Urothelium cell line (cell line): ENCODE measurements at places on chromosomes 3 and 15.

DNA sequence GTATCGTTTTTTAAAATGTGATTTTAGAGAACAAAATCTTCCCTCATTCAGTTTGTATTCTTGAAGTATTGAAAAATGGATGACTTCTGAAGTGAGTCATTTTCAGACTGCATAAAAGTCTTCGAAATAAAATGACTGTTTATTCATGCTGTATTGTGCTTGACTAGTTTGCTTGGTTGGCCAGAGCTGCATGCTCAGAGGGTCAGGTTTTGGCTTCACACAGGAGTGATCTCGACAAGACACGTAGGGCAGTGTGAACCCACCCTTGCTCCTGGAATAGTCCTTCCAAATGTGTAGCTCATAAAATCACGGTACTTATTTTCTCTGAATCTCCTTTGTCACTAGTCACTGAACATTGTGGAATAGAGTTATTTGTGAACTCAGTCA, 73.3 kb downstream of the FNDC3B start:
- no peak for DNase-seq

DNA sequence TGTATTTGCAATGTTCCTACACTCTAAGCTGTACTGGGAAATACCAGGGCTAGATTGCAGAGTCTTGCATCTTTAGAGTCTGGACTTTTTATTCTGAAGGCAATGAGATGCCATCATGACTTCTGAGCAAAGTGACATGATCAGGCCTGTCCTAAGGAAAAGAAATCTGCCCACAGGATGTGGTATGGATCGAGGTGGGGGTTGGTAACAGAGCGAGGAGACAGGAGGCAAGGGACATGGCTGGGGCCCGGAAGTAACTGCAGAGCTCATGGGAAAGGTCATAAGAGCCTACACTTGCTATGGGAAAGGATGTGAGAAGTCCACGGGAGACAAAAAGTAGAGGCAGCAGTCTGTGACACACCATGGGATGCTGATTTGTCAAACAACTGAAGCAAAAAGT, 121.5 kb downstream of the OXNAD1 start:
- DNase-seq = no peak

DNA sequence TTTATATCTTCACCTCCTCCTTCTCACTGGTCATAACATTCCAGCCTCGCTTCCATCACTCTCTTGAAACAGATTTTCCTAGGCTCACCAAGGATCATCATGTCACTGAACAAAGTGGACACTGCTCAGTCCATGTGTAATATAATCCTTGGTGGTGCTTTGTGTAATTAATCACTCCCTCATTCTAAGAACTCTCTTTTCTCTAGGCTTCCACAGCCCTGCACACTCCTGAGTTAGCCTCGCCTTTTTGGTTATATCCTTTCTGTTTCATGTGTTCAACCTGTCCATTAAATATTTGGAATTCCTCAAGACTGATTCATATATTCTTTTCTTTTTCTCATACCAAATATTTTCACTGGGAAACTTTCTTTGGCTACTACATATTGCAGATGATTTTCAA, 440.8 kb downstream of the PYDC2 start:
- peak; percentile 47 for DNase-seq

DNA sequence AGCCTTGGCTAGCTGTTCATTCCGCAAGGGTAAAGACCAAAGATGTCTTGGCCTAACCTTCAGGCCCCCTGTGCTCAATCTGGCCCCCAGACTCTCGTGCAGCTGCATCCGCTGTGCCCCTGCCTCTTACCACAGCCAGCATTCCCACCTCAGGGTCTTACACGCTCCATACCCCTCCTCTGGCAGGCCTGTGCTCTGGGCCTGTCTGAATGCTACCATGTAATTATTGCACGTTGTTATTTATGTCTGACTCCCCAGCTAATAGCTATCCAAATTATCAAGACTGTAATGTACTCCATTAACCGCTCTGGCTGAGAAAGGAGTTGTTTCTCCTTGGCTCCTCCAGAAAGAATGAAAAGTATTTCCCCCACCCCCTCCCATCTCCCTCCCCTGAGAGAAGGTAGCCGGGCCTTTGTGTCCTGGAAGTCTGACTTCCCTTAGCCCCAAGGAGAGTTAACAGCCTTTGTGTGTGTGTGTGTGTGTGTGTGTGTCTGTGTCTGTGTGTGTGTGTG, 54.5 kb upstream of the UBE2E1 start:
- DNase-seq = peak; percentile 50

DNA sequence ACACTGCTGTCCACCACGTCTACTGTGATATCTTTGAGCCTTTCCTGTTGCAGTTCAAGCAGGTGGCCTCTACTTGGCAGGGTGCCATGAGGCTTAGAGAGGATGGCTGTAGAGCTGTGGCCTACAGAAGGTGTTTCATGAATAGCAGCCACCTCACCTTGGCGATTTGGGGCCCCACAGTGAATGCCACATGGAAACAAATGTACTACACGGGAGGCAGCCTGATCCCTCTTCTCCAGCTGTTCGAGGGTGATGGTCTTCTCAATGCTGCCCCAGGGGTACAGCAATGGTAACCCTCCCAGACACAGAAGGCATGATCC, 70.7 kb downstream of the FAM43A start:
- no peak for DNase-seq

GRCh38 chr3:13005301-13005700, 67.9 kb downstream of the IQSEC1 start:
- DNase-seq = no peak

DNA sequence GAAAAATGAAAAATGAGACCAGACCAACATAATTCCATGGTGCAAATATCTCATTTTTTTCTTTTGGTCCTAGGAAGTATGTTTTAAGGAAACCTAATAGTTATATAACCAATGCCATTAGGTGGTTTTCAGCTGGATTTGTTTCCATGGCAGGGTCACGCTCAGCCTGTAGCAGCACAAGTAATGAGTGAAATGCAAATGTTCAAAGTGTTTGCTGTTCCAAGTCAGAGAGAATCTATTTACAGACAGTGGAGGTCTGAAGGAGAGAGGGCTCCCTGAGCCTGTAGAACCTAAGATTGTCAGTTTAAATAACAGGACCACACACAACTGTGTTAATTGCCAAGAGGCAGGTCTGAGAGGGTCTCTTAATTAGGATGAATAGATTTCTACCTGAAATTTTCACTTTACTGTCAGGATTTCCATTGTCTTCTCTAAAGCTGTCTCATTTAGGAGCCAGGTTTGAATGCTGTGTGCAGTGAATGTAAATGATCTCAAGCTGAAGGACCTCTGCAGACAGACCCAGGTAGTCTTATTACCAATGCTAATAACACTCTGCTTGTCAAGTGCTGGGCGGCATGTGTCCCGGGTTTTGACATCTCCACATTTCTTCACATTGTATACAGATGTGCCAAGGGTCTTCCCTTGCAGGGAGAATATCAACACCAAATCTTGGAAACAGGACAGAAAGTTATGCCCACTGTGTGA, 317.3 kb upstream of the NECTIN3 start:
- DNase-seq = no peak

DNA sequence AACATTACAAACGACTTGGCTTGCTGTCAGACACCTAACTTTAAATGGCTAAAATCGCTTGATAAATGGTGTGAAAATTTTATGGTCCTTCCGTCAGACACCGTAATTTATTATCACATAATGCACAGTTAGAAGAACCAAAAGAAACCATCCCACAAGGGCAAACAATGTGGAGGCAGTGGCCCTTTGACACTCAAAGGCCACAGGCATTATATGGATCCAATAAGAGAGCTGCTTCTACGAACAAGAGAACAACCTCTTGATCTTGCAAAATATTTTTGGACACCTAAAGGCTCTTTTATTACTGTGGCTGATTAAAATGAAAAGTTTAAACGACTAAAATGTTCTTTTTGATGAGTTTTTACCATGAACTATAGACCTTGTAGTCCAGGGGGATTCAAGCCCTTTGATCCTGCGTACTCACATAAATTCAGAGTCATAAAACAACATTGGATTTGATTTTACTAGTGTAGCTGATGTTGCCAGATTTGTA, 202.8 kb downstream of the FMN1 start:
- no peak for DNase-seq

GRCh38 chr15:47503876-47504275, 213.4 kb upstream of the SEMA6D start:
- DNase-seq = no peak

DNA sequence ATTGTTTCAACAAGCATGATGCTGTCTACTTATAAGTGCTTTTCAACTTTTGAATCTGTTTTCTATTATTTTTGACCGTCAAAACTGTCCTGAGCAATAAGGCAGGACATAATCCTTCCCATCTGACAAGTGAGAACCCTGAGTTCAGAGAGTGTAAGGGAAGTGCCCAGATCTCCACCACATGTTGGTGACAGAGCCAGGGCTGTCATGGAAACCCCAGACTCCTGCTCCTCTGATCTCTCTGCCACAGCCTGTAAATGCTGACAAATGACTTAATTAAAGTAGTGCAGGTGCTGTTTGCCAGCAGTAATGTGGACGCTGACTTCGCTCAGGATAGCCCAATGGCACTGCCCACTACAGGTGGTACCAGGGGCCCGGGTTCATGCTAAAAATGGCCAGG, 40.3 kb downstream of the SPSB4 start:
- DNase-seq = no peak

- DNase-seq = peak; percentile 55
Observed at GRCh38 chr15:75171408-75171807, 30.3 kb upstream of the C15orf39 start.

GRCh38 chr3:157091083-157091833, 68.7 kb downstream of the CCNL1 start:
- DNase-seq = no peak

- no peak for DNase-seq
Observed at GRCh38 chr15:55270291-55270690, 19.3 kb downstream of the RAB27A start.

GRCh38 chr3:115999613-116000012, 376.3 kb downstream of the GAP43 start:
- DNase-seq = no peak

DNA sequence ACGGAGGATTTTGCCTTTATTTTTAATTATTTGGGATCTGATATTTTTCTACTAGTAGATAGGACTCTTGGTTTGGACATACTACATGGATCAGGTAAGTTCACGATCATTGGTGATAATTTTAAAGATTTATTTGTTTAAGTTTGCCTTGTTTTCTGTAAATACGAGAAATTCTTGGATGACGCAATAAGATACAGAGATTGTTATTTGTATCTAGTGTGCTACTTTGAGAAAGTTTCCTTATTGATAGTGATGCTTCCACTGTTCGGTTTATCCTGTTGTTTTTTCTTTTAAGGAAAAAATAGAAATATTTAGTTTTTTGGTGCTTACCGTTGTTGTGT, 577 bp downstream of the CHD2 start:
- DNase-seq = no peak

DNA sequence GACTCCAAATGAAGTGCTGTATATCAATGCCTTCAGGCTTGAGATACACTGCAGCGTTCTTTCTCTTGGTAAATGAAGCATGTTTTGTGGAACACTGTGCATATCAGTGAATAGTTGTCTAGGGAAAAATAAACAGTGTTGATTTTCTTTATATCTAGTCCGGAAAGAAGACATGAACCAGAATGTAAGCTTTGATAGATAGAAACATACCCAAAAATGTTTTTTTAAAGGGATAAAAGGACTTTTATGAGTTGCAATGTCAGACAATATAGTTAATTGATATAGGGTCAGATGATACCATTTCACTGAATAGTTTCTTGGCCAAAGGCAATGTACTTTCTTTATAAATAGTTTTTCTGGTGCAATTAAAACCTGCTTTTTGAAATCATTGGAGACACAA, 1037.8 kb downstream of the OTOL1 start:
- DNase-seq = no peak

- no peak for DNase-seq
Observed at GRCh38 chr3:156252656-156253055, 132.3 kb downstream of the KCNAB1 start.

DNA sequence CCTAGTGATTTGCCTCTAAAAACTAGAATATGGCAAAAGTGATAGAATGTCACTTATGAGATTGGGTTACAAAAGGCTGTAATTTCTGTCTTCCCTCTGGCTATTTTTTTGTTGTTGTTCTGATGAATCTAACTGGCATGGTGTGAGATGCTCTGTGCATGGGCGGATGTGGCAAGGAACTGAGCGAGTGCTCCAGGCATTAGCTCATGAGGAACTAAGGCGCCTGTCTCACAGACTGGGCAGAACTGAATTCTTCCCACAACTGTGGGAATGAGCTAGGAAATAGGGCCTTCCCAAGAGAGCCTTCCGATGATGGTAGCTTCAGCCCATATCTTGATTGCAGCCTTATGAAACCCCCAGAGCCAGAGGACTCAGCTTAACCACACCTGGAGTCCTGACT, 222.5 kb downstream of the NR2F2 start:
- no peak for DNase-seq

GRCh38 chr15:48766196-48766595, 44.7 kb downstream of the CEP152 start:
- no peak for DNase-seq

DNA sequence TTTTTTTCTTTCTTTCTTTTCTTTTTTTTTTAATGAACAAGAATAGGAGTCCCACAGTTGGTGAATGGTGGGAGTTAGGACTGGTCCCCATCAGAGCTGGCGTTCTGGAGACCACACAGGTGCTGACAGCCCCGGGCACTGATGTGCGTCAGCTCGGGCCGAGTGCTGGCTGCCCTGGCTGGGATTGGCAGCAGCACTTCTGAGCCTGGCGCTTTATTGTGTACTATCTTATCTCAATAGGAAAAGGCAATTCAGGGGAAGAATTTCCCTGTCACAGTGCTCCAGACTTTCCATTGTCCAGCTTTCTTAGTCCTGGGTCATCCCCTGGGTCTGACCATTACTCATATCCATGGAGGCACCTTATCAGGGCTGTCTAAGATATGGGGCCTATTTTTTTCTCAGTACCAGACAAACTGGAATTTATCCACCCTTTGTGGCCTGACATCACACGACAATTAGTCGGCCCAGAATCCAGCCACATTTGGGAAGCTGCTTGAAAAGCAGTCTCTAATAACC, 54.1 kb downstream of the TMEM44 start:
- DNase-seq = no peak

DNA sequence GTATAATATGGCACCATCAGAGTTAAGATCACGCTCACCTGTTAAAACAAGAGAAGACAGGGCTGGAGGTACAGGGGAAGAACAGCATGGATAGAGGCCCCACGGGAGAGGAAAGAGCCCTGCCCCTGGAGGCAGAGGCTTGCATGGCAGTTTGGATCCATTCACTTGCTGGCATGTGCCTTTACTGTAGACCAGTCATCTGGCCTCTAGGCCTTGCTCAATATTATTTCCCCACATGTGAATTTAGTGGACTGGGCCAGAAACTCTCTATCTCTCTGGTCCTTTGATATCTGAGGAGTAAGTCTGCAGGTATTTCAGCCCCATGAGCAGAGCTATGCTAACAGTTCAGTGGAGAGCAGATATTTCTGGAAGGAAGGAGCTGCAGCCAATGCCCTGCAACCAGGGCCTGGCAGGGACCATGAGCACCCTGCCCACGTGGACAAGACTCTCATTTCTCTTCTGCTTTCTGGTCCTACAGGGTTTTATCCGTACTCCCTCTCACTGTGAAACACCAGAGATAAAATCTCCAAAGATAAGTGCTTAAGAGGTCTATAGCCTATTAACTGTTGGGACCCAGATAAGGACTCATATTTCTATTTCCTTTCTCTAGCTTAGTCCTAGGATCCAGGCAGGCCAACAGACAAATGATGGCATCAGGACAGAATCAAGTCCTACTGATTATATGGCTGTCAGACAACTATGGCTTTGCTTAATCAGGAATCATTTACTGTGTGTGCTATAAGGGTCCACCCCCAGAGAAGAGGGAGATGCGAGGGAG, 65.0 kb downstream of the CLDN11 start:
- DNase-seq = no peak
